ENCODE measurements at places on chromosomes 5 and 9.
A peak's percentile ranks its signal among the peaks of the same experiment; 100 is the strongest.

DNA sequence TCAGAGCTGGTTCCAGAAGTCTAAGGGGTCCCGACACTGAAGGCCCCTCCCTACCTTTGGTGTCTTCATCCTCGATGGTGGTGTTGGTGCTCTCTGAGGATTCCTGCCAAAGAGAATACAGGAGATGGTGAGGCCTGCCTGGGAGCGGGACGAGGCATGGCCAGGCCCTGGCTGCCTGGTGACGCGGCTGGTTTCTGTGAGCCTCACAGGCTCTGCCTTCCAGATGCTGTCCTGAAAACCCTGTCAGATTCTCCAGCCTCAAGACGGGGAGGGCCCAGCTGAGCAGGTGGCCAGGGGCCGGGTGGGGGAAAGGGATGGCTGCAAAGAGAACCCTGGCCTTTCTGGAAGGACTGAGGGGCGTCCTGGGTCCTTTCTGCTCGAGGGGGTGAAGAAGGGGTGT, 48.8 kb downstream of the SLC6A7 start:
- DNase-seq, result no peak

DNA sequence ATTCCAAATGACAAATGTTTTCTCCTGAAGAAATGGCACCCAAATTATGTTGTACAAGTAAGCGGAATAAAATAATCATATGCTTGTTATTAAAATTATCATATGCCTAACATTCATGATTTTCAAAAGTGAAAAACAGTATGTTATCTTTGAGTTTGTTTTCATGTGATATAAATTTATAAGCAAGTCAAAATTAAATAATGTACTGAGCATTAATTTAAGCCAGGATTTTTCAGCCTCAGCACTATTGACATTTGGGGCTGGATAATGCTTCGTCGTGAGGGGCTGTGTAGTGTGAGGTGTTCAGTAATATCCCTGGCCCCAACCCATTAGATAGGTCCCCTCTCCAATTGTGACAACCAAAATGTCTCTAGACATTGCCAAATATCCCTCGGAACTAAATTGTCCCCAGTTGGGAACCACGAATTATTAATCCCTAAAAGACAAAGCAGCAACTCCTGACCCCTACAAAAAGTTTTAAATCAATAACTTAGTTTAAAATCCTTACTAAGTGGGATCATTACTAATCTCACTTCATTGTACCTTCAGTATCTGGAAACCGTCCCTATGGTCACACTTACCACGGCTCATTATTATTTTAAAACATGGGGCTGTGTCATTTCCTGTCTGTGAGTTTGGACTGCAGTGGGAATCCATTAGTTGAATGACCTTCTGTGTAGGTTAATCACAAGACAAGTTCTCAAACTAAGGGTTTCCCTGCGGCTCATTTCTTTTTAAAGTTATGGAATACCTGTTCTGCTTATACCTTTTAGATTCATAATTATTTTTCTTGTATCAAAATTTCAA, 1.3 kb upstream of the NNT start:
- no peak for DNase-seq

DNA sequence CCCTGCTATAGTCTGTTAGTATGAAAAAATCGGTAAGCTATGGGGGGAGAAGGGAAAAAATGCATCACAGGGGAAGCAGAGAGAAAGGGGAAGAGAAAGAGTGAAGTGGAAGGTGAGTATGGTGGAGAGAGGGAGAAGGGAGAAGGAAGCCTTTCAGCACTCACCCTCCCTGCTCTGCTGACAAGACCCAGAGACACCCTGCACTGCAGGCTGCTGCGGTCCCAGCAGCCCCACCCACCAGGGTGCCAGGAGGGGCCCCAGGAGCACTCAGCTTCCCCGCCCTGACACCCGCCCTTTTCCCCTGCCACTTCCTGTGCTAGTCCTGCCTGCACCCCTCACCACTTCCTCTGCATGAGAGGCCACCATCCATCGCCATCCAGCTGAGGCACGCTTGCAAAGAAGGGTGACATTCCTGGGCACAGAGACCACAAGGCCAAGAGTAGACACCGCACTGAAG, 12.7 kb downstream of the STK10 start:
- DNase-seq, result peak; percentile 56

DNA sequence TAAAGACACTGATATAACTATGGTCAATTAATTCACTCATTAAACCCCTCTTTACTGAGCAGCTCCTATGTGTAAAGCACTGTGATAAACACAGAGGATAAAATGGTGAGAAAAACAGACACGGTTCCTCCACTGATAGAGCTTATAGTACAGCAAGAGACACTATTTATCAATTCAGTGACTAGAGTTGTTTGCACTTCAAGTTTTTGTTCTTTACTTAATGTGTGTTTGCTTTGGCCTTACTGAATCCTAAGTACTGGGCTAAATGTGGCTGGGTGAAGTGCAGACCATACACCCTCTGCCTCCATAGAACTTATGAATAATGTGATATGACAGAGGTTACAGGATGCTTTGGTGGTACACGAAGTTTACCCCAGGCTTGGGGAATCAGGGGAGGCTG, 80.1 kb upstream of the ITGA1 start:
- DNase-seq, result no peak

DNA sequence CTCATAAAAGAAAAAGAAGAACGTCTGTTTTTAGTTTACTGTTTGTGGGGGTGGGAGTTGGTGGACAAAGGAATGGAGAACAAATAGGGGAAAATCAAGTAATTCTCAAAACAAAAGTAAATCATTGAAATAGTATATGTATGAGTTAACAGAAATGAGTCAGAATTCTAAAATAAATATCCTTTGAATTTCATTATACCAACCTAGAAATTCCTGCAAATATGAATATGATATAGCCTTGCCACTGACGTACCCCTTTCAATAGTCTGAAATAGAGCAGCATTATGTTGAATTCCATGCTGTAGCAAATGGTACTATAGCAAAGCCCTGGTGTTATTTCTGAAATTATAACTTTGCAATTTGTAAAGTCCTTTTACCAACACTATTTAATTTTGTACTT, 29.6 kb upstream of the DTWD2 start:
- DNase-seq, result no peak

- no peak for DNase-seq
Observed at GRCh38 chr5:164597293-164597900, 1092.0 kb downstream of the MAT2B start.

- no peak for DNase-seq
Observed at GRCh38 chr9:101448680-101449070, 13.1 kb upstream of the ALDOB start.

DNA sequence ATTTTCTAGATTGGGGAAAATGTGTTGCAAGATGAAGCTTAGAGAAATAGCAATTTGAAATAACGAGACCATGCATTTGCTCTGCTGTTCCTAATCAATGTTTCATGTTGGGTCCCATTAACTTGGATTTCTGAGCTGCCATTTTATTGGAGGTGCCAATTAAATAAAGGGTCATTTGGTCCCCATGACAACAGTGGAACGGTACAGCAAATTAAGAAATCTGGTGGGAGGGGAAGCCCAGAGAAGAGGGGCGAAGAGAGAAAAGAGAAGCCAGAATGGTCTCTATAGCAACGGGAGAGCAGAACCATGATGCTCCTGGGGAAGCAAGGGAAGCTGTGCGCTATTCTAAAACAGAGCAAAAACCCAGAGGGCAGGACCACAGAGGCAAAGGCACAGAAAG, 120.2 kb downstream of the ENTREP1 start:
- DNase-seq, result no peak

- no peak for DNase-seq
Observed at GRCh38 chr5:159018855-159019254, 80.9 kb downstream of the EBF1 start.

- no peak for DNase-seq
Observed at GRCh38 chr9:35510383-35510753, 20.5 kb downstream of the RUSC2 start.

DNA sequence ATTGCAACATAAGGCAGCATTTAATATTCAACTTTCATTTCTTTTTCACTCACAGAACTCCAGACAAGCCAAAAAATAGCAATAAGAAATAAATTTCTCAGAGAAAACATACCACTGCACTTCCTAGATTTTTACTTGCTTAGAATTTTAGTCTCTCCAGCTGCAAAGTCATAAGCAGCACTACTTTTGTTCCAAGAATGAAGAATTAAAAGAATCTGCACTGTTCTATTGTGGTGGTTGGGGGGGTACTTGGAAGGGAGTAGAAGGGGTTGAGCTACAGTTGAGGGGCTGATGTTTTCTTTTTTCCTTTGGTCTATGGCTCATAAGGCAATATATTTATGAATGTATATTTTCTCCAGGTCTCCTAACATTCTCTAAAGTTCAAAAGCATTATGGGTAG, 144.5 kb downstream of the KIAA0825 start:
- no peak for DNase-seq

GRCh38 chr5:147169399-147169798, 65.4 kb upstream of the STK32A start:
- DNase-seq, result no peak

DNA sequence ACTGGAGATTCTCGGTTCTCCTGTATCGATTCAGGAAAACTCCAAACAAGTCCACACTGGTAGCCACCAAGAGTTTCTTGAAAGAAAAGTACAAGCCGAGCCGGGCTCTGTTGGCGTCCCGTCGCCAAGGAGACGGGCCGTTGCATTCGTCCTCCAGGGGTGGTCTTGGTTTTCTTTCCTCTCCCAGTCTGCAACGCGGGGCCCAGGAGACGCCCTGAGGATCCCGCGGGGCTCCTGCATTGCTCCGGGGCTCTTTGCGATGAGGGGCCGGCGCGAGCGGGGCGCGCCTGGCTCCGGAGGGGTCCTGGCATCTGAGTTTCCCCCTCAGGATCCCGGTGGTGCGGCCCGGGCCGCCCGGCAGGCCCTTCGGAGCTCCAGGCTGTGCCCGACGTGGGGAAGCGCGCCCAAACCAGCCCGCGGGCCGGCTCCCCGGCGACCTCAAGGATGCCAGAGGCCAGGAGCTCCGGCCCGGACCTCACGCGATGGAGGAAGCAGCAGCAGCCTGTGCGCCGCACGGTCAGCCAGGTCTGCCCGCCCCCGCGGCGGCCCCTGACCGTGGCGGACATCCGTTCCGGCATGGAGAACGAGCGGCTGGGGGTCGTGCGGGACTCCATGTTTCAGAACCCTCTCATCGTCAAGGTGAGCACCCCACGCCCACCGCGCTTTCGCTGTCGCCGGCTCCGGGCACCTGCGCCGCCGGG, at the start of gene CFAP77:
Gene CFAP77 (plus strand): TSS at position 384 of the 701 bp plus-strand sequence. CDS start 61 bp downstream, at position 445.
- no peak for DNase-seq

DNA sequence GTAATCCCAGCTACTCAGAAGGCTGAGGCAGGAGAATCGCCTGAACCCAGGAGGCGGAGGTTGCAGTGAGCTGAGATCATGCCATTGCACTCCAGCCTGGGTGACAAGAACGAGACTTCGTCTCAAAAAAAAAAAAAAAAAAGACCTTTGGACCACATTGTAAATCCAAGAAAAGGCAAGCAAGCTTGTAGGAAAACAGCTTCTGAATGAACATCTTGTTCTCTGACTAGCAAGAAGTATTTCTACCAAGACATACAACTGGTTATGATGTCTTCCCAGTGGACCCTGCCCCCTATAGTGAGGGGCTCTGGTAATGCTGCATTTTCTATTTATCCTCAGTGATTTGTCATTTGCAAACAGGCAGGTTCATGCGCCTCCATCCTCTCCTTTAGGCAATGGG, 4.5 kb upstream of the EIF4EBP3 start:
- DNase-seq, result no peak

DNA sequence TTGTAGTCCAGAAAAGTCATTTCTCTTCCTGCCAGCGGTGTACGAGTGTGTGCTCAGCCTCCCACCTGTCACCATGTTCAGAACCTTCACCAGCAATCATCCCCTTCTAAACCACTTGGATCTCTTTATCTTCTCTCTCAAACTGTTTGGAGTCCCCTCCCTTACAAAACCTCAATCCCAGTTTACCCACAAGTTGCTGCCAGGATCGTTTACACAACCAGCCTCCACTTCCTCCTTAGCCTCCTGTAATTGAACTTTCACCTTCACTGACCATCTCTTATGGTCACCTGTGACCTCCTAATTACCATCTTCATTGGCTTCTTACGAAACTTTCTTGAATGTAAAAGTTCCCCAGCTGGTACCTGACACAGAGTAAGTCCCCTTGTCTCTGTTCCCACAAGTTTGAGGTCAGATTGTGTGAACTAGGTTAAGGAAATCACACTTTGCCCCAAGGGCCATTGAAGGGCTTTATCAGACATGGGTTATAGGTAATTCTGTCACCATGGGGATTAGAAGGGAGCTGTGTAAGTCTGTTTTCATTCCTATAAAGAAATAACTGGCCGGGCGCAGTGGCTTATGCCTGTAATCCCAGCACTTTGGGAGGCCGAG, 20.0 kb downstream of the RNF44 start:
- no peak for DNase-seq

- no peak for DNase-seq
Observed at GRCh38 chr9:87674565-87675299, 51.2 kb upstream of the CTSL start.

- no peak for DNase-seq
Observed at GRCh38 chr5:90054612-90055011, 354.9 kb downstream of the CETN3 start.

- no peak for DNase-seq
Observed at GRCh38 chr5:94431696-94432095, 186.7 kb downstream of the KIAA0825 start.

DNA sequence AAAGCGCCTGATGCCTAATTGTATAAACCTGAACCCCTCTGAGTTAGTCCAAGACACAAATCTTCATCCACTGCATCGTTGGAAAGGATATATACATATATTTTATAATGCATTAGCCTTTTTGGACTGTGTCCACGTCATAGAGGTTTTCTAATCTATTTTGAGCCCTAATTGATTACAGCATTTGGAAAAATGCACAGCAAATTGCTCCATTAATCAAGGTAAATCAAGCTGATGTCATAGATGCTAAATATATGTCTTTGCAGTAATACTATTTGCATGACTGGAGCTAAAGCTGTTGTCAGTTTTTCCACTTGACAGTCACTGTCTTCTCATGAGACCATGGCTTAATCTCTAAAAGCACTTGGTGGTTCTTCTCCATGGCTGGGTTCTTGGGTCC, 483.5 kb upstream of the TNC start:
- DNase-seq, result no peak

DNA sequence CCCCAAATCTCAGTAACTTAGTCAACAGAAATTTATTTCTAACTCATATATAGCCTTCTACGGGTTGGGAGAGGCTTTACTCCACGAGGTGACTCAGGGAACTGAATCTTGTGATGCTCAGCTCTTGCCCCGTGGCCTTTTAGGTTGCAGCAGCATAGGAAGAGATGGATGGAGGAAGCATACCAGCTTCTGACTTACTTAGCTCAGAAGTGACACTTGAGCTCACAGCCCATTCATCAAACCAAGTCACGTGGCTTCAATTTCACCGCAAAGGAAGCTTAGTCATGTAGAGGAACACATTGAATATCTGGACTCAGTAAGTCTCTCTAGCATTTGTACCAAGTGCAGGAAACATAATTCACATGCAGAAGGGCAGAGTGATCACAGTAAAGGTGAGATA, 124.1 kb upstream of the KCNN2 start:
- DNase-seq, result no peak

GRCh38 chr5:152503206-152503605, 98.1 kb upstream of the NMUR2 start:
- DNase-seq, result no peak

- no peak for DNase-seq
Observed at GRCh38 chr9:86868616-86869015, 78.7 kb downstream of the GAS1 start.

Measured in activated CD4-positive, CD25-positive, alpha-beta regulatory T cell (primary cell).